ENCODE measurements at places on chromosomes 1 and 21. TPM values are rescaled to one million over a fixed set of nuclear protein-coding genes. Genes with fewer than 3 reads are reported as not detected.

Gene ELAPOR1
- 0.44 TPM for total RNA-seq

Gene PADI4
- 0.25 TPM for total RNA-seq

Gene GNAT2
- total RNA-seq, result not detected

Gene NEXN
- total RNA-seq, result 341 TPM

Gene OR2L8
- total RNA-seq, result not detected

Gene ZBED6
- 10.4 TPM for total RNA-seq

Gene ETV3L
- total RNA-seq, result not detected

Gene PMVK
- total RNA-seq, result 18.9 TPM

DNA sequence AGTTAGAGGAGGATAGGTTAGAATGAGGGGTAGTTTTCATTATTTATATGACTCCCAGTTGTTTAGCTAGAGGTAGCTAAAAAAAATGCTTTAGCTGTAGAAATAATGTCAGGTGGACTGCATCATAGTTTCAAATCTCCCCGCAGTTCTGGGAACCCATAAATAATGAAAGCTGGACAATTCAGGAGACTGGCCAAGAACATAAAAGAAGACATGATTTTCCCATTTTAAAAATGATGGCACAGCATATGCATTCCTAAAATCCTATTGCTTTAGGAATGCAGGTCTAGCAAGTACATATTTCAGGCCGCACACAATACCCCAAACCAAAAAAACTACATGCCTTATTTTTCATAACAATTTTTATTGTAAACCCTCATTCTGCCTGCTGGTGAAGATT lies 143.3 kb downstream of the CTH start:
- no peaks in the 10 kb centered on the region for H3K27me3 ChIP-seq
- no peaks in the 10 kb centered on the region for H3K4me1 ChIP-seq
- no peak for DNase-seq

DNA sequence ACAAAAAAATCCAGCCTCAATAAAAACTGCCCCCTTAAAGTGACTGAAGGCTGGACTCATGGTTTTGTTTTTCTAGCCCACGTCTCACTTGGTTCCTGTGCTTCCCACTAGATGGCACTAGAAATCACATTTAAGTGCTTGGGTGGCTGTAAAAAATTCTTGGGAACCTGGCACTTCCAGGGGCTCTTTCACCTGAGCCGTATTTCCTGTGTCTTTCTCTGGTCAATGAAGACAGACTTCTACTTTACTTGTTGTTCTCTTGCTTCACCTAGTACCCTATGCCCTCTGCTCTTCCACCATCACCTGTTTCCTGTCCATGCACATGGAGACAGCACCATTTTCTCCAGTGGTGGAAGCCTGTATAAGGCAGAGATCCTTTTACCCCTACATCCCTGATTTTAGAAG lies 20.0 kb downstream of the METTL13 start:
- H3K4me1 ChIP-seq, result peaks cover 40% of the 10 kb centered on the region
- H3K4me3 ChIP-seq, result no peak overlapping the region
- DNase-seq, result no peak
- H3K36me3 ChIP-seq, result peaks cover 3% of the 10 kb centered on the region

DNA sequence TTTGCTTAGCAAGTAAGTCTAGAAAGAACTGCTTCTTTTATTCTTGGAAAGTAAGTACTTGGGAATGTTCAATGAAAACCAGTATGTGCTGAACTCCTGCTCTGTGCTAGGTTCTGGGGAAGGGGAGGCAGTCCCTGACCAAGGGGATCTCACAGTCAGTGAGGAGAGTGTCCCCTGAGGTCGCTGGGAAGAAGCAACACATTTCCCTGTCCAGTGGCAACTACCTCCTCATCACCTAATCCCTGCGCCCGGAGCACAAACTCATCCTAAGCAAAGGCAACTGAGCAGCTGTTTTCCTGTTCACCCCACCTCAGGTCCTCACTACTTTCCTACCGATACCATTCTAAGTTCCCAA lies 61.7 kb upstream of the ANGPTL1 start:
- H3K4me3 ChIP-seq, result no peak overlapping the region
- H3K4me1 ChIP-seq, result peaks cover 43% of the 10 kb centered on the region
- H3K36me3 ChIP-seq, result no peaks in the 10 kb centered on the region
- no peaks in the 10 kb centered on the region for H3K27me3 ChIP-seq

DNA sequence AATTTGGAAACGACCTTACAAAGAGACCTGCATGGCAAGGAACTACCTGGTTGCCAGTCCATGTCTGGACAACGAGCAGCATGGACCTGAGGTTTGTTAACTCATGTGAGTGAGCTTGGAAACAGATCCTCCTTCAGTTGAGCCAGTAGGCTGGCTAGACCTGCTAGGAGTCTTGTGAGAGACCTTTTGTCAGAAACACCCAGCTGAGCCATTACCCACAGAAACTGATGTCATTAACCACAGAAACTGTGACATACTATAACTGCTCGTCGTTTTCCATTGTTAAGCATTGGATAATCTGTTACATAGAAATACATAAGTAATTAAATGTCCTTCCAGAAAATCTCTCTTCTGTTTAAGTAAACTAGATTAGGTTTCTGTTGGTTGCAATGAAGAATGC lies 211.1 kb upstream of the C21orf91 start:
- no peaks in the 10 kb centered on the region for H3K4me1 ChIP-seq
- H3K4me3 ChIP-seq, result no peak overlapping the region
- H3K36me3 ChIP-seq, result no peaks in the 10 kb centered on the region
- H3K27me3 ChIP-seq, result no peaks in the 10 kb centered on the region
- no peak overlapping the region for H3K27ac ChIP-seq

DNA sequence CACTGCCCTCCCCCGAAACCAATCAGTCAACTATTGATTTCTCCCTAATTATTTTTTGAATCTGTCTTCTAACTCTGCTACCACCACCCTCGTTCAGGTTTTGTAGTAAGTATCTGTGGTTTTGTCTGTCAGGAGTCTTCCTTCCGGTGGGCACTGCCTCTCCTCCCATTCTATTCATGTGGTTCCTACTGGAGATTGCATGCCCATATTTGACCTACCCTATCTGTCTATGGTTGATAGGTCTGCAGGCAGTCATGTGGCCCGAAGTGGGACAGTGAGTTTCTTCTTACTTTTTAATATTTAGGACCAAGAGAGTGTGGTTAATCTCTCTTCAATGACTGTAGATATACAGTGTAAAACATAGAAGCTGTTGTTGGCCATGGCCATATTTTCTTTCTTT lies 17.8 kb upstream of the MAST2 start:
- no peak overlapping the region for H3K4me3 ChIP-seq
- no peaks in the 10 kb centered on the region for H3K27me3 ChIP-seq
- no peak overlapping the region for H3K27ac ChIP-seq
- H3K4me1 ChIP-seq, result no peaks in the 10 kb centered on the region

DNA sequence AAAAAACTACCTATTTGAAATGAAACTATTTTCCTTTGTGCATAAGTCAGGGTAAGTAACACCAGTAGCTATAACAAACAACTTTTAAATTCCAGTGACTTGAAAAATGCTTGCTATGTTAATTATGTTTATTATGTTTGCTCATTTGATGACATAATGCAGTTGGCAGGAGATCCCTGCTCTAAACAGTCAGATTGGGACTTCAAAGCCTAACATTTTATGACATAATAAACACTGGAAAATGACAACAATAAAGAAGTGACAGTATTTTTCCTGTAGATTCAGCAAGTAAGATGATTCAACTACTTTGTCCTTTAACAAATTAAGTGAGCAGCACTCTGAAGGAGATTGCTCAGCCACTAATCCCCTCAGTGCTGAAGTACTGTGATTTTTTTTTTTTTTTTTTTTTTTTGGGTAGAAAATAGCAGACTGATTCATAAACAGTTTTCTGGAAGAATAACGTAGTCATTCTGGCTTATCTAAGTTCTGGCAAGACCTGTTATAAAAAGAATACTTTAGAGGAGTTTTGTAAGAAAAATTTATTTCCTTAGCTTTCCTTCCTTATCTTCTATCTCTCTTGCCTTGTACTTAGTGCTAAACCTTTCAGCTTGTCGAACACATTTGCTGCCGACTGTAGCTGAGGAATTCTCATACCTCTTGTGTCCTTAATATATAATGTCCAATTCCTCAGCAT lies 207.2 kb downstream of the PTGER3 start:
- H3K4me3 ChIP-seq, result no peak overlapping the region
- DNase-seq, result no peak
- no peaks in the 10 kb centered on the region for H3K4me1 ChIP-seq
- no peaks in the 10 kb centered on the region for H3K27me3 ChIP-seq
- H3K36me3 ChIP-seq, result no peaks in the 10 kb centered on the region

DNA sequence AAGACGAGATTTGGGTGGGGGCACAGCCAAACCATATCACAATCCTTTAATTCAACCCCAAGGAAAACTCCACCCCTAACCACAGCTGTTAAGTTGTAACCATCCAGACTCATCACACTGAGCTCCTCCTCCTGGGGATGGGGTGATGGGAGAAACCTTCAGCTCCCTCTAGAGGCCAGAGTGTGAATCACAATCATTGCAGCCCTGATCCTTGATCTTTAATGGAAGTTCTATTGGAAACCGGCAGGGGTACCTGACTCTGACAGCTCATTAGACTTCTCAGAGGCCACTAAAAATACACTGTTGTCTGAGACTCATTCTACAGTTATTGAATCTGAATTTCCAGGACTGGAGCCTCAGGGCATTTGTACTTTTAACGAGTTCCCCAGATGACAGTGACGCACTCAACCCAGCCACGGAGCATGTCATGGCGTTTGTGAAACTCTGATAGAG lies 127.2 kb downstream of the IGSF21 start:
- H3K36me3 ChIP-seq, result no peaks in the 10 kb centered on the region
- H3K27ac ChIP-seq, result no peak overlapping the region
- no peaks in the 10 kb centered on the region for H3K4me1 ChIP-seq
- H3K27me3 ChIP-seq, result peaks cover 21% of the 10 kb centered on the region
- H3K4me3 ChIP-seq, result no peak overlapping the region

DNA sequence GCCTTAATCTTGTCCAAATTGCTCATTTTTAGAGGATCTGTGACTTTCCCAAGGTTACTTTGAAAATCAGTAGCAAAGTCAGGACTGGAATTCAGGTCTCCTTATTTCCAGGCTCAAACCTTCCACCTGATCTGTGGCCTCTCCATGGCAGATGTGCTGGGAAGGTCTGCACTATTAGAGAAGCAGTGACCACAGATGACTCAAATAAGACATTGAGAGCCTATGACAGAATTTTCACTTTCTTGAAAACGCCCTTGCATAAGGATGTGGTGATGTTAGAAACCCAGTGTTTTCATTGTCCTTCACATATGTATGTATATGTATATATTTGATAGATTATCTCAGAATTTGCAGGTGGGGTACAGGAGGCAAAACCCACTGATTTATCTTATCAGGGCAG lies 45.3 kb downstream of the TTC39A start:
- no peak overlapping the region for H3K27ac ChIP-seq
- H3K4me3 ChIP-seq, result no peak overlapping the region
- no peaks in the 10 kb centered on the region for H3K36me3 ChIP-seq
- no peaks in the 10 kb centered on the region for H3K27me3 ChIP-seq
- DNase-seq, result no peak

DNA sequence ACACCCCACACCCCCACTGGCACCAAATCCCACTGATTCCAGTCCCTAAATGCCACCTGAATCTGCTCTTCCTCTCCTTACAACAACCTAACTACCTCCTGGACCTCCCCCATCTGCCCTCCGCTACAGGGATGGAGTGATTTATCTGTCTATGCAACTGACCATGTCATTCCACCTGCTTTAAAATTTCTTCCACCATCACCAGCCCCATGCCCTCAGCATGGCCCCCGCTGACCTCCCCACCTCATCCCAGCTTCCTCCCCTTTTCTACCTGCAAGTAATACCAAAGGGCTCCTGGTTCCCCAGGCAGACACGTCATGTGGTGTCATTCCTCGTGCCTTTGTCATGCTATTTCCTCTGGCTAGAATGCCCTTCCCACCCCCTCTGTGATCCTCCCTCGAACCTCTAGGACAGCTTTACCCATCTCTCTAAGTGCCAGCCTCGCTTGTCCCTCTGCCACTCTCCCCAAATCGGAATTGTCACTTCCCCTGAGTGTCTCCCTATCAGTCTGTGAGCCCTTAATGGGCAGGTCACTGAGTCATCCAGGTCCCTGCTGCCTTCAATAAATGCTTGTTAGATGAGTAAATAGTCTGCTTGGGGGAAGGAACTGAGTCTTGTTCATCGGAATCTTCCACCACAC lies 3.7 kb downstream of the GJB4 start:
- no peaks in the 10 kb centered on the region for H3K4me1 ChIP-seq
- H3K27me3 ChIP-seq, result peaks cover 4% of the 10 kb centered on the region
- H3K4me3 ChIP-seq, result no peak overlapping the region
- no peaks in the 10 kb centered on the region for H3K36me3 ChIP-seq

- peak overlapping the region; percentile 96 for H3K4me3 ChIP-seq
- peak; percentile 54 for DNase-seq
- H3K27ac ChIP-seq, result peak overlapping the region; percentile 96
- peaks cover 46% of the 10 kb centered on the region for H3K4me1 ChIP-seq
- H3K36me3 ChIP-seq, result no peaks in the 10 kb centered on the region
- H3K27me3 ChIP-seq, result no peaks in the 10 kb centered on the region
Observed at GRCh38 chr1:13749543-13750341, 49.8 kb downstream of the PRDM2 start.

- H3K4me1 ChIP-seq, result peaks cover 61% of the 10 kb centered on the region
- no peaks in the 10 kb centered on the region for H3K27me3 ChIP-seq
- H3K36me3 ChIP-seq, result no peaks in the 10 kb centered on the region
- H3K4me3 ChIP-seq, result no peak overlapping the region
Observed at GRCh38 chr1:8213676-8214075, 104.2 kb upstream of the SLC45A1 start.

- no peak for DNase-seq
- H3K27me3 ChIP-seq, result no peaks in the 10 kb centered on the region
- peaks cover 14% of the 10 kb centered on the region for H3K4me1 ChIP-seq
- peak overlapping the region; percentile 98 for H3K4me3 ChIP-seq
Observed at GRCh38 chr1:40690771-40691537, 550 bp upstream of the NFYC start.

- no peak overlapping the region for H3K27ac ChIP-seq
- no peaks in the 10 kb centered on the region for H3K36me3 ChIP-seq
- H3K4me1 ChIP-seq, result no peaks in the 10 kb centered on the region
- DNase-seq, result no peak
- peaks cover 7% of the 10 kb centered on the region for H3K27me3 ChIP-seq
- no peak overlapping the region for H3K4me3 ChIP-seq
Observed at GRCh38 chr1:152143150-152143887, 15.7 kb downstream of the RPTN start.

- peaks cover 92% of the 10 kb centered on the region for H3K4me1 ChIP-seq
- H3K36me3 ChIP-seq, result no peaks in the 10 kb centered on the region
- H3K4me3 ChIP-seq, result no peak overlapping the region
- no peaks in the 10 kb centered on the region for H3K27me3 ChIP-seq
Observed at GRCh38 chr1:164709126-164709525, 150.1 kb downstream of the PBX1 start.
